ENCODE measurements at places on chromosomes 16 and 17.

- no peak for DNase-seq
These were observed 164.0 kb downstream of the XYLT1 start for GRCh38 chr16:17306745-17307144.

GRCh38 chr16:56269281-56269680 is 78.0 kb downstream of the GNAO1 start:
- DNase-seq: no peak

DNA sequence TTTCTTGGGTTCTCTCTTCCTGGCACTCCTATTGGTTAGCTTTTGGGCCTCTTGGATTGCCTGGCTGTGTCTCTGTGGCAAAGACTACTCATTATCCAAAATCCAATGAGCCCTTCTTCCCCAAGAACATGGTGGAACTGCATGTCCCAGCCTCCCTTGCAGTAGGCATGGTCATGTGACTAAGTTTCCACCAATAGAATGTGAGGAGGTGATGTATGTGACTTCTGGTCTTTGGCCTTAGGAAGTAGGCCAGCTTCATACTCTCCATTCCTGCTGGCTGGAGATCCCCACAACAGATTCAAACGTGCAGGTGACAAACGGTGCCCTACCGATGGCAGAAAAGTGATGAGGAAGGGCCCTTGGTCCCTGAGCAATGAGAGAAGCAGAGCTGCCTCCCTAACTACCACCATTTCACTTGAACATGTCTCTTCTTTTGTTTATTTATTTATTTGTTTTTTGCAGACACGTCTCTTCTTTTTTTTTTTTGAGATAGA is 17.3 kb upstream of the SPN start:
- no peak for DNase-seq

- DNase-seq: no peak
These were observed 150.9 kb downstream of the HS3ST3B1 start for GRCh38 chr17:14451729-14452191.

DNA sequence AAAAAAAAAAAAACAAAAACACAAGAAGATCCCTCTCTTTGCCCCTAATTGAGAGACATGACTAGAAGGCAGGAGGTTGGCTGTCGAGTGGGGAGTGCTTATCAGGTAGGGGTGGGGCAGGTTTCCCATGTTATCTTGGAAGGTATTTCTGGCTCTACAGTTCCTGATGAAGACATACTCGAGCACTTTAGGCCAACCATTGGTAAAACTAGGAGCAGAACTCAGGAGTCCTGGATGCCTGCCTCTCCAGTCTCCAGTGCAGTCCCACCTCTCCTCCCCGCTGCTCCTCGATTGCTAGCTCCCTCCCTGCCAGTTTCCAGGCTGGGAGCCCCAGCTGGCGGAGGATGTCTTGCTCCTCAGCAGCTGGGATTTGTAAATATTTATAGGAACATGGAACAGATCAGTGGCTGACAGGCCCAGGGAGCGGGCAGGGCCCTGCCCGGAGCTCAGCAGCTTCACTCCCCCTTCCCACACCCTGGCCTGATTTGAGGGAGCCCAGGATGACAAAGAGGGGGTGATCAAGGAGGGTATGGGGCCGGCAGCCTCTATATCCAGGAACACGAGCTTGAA is 11.4 kb upstream of the C1QL1 start:
- DNase-seq: no peak

DNA sequence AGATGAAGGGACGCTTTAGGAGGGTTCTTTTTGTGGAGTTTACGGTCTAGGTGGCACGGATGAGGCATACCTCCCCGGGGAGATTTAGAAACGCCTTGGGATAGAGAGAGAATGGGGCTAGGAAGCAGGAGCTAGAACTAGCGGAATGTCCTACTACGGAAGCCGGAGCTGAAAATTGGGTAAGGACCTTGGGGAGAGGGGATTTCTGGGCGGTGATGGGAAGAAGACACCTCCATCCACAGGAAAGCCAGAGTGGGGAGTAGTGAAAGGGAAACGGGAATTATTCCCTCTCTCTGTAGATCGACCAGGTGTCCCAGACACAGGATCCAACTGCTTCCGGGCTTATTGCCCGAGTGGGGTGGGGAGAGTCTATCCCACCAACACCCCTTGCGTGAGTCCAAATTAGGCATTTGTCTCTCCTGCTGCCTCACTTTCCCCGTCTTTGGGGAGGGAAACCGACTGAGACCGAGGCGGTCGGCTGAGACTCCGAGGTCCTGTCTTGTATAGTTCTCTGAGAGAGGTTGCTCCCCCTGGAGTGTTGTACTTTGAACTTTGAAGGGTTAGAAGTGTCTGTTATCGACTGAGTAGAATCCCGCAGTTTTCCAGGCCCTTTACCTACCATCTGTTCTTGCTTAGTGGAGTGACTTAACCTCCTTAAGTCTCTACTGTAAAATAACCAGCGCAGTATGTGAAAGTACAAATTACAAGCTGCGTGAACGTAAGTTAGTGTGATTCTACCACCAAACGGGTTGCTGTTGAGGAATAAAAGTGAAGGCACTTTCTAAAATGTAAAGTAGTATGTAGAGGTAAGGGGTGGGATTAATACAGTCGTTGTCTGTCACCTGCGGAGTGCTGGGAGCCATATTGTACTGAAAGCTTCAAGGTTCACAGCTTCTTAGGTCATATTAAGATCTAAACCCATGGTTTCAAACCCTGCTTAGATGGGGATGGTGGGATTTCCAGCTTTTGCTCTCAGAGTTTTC is 1.0 kb downstream of the RSPRY1 start:
- DNase-seq: peak; percentile 17

DNA sequence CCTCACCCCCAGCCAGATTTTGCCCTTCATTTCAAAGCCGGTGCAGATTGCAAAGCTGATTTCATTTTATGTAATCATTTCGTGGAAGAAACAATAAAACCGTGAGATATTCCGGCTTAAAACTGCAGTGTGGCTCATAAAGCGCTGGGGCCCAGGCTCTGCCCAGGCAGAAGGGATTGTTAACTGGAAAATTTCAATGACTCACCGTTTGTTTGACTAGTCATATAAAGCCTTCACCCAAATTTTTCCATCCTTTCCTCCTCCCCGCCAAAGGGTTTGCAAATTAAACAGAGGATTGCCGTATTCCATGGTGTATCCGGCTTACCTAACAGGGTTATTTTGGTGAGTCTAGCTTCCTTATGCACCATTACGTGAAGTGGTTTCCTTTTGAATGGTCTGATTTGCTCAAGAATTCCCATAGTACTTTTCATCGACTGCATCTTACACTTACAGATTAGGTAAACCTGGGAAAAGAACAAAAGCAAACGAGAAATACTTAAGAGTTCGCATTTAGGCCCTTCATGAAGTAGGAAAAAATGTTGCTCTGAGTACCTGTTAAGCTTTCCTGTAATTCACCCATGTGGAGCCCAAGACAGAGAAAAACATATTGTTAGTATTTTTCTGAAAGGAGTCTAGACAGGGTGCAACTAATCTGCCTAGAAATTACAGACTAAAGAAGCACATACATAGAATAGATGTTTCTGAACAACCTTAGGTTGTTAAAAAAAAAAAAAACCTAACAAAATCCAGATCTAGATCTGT is 949 bp upstream of the GSPT1 start:
- DNase-seq: peak; percentile 74

DNA sequence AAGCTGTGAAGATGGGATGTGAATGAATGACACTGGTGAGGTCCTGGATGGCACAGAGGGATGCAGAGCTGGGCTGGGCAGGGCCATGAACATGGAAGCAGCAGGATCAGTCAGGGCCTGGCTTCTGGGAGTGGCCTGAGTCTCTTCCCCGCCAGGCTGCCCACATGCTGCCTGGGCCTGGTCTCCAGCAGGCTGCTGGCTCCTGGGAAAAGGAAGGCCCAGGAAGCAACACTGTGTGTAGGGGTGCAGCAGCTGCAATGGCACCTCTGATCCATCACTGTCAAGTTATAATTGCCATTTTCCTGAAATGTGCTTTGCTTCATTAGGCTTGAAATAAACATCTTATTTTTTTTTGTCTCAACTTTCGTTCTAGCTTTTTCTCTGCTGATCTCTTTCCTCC is 260.2 kb upstream of the N4BP1 start:
- DNase-seq: no peak

- no peak for DNase-seq
These were observed 44.7 kb downstream of the ABCC1 start for GRCh38 chr16:15993946-15994665.

- peak; percentile 84 for DNase-seq
These were observed at the start of gene DNASE1 for GRCh38 chr16:3654249-3654991. TSS of gene DNASE1 (plus strand) at chr16:3654691. CDS start at chr16:3655374, 683 bp downstream.

GRCh38 chr17:35432176-35433074 is at the start of gene SLFN12:
TSS of gene SLFN12 (minus strand) at chr17:35432500. CDS start at chr17:35423028, 9,472 bp downstream.
- peak; percentile 80 for DNase-seq

GRCh38 chr16:88406096-88407041 is 23.6 kb downstream of the ZNF469 start:
- no peak for DNase-seq

GRCh38 chr17:15928286-15928785 is 16.6 kb upstream of the ADORA2B start:
- DNase-seq: no peak

DNA sequence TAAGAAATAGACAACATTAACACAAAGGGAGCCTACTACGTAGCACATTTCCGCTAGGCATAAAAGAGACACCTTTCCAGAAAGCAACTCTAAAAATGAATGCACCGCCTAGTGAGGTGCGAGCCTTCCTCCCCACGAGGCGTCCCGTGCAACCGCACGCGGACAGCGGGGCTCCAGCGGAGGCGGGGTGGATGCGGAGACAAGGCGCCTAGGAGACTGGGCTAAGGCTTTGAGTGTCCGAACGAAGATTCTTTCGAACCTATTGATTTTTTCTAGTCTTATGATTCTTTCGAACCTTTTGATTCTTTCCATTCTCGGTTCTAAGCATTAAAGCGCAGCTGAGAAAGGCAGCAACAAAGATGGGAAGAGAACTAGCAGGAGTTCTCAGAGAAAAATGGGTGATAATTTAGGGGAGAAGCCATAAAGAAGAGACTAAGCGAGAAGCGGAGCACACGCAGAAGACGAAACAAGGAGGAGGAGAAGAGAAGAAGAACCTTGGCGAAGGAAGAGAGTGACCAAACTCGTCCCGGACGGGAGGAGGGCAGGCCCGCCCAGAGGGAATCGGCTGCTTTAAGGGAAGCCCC is 394 bp upstream of the CPD start:
- DNase-seq: no peak

GRCh38 chr16:56510544-56510943 is 9.3 kb downstream of the BBS2 start:
- DNase-seq: no peak
